ENCODE measurements at places on chromosomes 7 and 10.

DNA sequence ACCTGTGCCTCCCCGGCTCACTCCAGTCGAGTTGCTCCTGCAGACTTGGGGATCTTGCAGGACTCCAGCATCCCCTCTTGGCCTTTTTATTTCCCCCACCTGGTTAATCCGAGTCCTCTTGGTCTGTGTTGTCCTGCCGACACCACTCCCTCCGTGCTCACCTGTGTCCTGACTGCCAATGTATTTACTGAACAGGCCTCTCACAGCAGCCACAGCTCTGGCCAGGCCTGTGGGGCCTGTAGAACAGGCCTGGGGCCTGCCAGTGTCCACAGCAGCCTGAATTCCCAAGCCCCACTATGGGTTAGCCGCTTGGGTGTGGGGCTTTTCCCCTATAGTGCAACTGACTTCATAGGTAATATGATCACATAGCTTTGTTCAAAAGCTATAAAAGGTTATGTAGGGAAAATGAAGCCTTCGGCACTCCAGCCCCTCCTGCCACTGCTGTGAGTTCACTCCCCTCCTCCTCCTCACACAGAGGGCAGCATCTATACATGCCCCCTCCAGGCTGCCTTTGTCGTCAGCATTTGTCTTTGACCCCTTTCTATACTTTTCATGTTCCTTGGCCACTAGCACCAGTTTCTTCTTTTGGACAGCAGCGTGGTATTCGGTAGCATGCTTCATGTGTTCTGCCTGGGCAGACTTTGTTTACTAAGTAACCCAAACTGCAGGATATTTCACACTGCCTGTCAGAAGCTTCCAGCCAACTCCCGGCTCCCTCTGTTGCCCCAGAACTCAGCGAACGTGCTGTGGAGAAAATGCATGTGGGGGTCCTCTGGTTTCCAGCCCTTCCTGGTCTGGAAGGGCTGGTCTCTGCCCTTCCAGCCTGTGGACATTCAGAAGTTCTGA lies 46.1 kb downstream of the ZNF467 start:
- no peak for DNase-seq

- DNase-seq = no peak
Observed at GRCh38 chr7:86833360-86833759, 189.7 kb downstream of the GRM3 start.

DNA sequence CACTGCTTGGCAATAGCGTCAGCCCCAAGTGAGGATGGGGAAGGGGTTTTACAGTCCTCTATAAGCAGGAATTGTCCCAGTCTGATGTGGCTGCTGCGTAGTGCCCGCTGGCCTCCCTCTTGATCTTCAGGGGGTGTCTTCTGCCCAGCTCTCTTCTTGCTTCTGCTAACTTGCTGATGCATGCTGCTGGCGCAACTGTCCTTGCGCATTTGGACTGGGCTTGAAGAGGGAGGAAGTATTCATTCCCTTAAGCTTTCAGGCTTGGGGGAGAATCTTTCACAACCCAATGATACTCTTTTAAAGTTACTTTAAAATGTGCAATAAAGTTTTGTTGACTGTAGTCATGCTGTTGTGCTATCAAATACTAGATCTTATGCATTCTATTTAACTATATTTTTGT lies 10.3 kb downstream of the GALNT11 start:
- no peak for DNase-seq

DNA sequence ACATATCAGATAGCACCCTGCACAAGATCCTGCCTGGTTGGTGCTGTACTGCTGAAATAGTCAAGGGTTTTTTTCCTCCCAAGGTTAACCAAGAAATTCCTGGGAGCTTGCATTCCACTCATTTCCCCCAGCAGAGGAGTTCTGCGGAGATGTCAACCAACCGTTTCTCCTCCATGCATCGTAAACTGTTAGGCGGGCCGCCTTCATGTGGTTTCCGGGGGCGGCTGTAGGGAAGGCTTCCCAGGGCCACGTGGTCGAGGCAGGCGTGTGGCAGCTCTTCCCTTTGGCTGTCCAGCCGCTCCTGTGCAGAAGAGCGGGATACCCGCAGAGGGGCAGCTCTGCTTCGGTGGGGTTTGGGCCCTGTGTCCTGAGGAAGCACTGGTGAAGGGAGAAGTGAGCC lies 113.7 kb downstream of the RGS10 start:
- DNase-seq = no peak

DNA sequence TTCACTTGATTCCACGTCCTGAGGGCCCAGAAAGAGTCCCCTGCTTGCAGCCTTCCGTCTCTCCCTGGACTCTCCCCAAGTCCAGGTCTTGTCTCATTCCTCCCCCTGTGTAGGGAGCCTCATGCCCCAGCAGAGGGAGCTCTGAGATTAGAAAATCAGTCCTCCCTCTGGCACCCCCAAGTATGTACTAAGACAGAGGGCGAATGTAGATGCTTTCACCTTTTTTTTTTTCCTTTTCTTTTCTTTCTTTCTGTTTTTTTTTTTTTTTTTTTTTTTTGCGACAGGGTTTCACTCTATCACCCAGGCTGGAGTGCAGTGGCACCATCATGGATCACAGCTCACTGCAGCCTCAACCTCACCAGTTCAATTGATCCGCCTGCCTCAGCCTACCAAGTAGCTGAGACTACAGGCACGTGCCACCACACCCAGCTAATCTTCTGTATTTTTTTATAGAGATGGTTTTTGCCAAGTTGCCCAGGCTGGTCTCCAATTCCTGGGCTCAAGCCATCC lies 10.3 kb downstream of the SFXN3 start:
- peak; percentile 96 for DNase-seq

DNA sequence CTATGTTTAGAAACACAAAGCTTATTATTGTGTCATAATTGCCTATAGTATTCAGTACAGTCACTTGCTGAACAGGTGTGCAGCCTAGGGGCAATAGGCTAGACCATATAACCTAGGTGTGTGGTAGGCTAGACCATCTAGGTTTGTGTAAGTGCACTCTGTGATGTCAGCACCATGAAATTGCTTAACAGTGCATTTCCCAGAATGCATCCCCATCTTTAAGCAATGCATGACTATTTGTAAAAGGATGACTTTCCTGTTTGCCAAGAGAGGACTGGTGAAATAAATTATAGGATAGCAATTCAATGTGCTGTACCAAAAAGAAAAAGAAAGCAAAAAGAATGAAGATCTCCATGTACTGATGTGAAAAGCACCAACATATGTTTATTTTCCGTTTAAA lies 288.7 kb upstream of the AUTS2 start:
- no peak for DNase-seq

DNA sequence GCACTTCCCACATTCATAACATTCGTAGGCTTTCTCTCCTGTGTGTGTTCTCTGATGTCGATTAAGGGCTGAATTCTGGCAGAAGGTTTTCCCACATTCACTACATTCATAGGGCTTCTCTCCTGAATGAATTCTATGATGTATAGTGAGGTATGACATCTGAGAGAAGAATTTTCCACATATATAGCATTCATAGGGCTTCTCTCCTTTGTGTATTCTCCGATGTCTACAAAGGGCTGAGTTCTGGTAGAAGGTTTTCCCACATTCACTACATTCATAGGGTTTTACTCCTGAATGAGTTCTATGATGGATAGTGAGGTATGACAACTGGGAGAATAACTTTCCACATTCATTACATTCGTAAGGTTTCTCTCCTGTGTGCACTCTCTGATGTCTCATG lies 15.6 kb downstream of the ZNF12 start:
- DNase-seq = no peak

DNA sequence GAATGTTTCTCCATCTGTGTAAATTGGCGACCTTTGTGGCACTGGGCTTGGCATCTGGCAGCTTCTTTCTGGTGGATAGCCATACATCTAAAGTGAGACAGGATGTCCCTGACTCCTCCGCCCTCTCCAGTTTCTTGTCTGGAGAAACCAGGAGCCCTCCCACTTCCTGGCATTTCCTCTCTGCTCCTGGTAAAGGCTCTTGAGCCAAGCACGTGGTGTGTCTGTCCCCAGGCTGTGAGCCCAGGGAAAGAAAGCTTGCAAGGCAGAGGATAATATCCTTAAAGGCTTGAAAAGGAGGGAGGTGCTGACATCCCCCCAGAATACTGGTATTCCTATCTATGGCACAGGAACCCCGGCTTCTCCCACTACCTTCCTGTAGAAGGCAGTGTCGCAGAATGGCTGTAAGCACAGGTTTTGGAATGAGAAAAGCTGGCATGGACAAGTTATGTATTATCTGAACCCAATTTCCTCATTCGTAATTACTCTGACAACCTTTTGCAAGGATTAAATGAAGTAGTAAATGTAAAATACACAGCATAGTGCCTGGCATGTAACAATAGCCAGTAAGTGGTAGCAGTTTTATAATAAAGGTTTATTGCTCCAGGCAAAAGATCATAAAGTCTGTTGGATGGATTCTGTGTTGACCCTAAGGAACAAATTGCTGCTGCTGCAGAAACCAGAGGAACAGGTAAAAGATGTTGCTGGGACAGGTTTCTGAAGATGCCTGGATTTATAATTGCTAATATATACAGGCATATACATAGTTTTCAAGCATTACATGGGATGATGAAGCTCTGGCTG lies 11.8 kb upstream of the ACSL5 start:
- DNase-seq = peak; percentile 25

GRCh38 chr7:81618396-81619014 lies 151.3 kb downstream of the HGF start:
- no peak for DNase-seq

DNA sequence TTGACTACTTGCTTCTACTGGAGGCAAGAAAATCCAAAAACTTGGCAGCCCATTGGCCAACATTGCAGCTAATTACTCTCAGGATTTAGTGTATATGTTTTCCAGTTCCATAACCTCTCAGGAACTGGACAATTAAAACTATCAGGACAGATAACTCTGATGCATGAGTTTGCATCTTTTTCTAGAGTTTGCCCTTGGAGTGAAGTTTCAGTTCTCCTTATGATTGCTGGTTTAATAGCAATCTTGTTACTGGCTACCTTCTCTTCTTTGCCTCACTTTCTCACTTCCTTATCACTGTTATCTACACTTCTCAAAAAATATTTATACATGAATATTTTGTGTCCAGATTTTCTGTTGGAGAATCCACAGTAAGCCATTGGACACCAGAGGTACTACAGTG lies 735.9 kb downstream of the PCDH15 start:
- no peak for DNase-seq

DNA sequence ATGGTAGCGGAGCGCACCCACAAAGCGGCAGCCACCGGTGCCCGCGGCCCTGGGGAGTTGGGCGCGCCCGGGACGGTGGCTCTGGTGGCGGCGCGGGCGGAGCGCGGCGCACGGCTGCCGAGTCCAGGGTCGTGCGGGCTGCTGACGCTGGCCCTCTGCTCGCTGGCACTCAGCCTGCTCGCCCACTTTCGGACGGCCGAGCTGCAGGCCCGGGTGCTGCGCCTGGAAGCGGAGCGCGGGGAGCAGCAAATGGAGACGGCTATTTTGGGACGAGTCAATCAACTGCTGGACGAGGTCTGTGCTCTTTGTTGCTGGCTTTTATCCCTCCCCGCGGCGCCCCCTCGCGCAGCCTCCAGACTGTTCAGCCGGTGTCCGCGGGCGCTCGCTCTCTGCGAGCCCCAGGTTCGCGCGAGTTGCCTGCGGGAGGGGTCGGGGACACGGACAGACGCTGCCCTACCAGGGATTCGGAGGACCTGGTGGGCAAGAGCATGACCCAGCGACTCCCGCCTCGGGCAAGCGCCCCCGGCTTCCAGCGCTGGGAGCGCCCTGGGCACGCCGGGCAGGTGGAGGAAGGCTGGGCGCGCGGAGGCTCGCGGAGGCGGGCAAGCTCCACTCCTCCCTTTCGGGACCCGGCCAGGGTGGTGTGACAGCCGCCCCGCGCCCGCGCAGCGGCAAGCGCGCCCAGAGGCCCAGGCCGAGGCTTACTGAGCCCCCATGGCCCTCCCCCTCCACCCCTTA lies 887 bp downstream of the COL13A1 start:
- DNase-seq = no peak

GRCh38 chr10:32957341-32958084 lies 517 bp downstream of the ITGB1 start:
- no peak for DNase-seq

DNA sequence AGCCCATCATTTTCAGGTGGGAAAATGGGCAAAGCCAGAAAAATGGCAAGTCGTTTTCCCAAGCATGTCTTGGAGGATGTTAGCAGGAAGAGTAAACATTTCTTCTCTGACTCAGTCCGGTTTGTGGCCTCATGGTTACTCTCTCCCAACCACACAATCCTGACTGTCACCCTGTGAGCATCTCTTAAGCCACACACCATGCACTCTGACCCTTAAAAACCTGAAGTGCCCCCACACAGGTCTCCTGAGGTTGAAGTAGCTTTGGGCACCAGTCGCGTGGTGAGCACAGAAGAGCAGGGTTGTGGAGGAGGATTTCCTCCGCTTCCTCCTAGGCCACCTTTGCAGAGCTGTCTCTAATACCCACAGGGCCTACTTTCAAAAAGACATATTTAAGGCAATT lies 387.3 kb upstream of the NPVF start:
- DNase-seq = no peak

- peak; percentile 12 for DNase-seq
Observed at GRCh38 chr7:6546498-6547251, 4.6 kb downstream of the GRID2IP start.

- DNase-seq = peak; percentile 17
Observed at GRCh38 chr7:33062023-33062781, at the start of gene NT5C3A. Gene NT5C3A (minus strand): TSS chr7:33062776. CDS start chr7:33062705, 71 bp downstream.

DNA sequence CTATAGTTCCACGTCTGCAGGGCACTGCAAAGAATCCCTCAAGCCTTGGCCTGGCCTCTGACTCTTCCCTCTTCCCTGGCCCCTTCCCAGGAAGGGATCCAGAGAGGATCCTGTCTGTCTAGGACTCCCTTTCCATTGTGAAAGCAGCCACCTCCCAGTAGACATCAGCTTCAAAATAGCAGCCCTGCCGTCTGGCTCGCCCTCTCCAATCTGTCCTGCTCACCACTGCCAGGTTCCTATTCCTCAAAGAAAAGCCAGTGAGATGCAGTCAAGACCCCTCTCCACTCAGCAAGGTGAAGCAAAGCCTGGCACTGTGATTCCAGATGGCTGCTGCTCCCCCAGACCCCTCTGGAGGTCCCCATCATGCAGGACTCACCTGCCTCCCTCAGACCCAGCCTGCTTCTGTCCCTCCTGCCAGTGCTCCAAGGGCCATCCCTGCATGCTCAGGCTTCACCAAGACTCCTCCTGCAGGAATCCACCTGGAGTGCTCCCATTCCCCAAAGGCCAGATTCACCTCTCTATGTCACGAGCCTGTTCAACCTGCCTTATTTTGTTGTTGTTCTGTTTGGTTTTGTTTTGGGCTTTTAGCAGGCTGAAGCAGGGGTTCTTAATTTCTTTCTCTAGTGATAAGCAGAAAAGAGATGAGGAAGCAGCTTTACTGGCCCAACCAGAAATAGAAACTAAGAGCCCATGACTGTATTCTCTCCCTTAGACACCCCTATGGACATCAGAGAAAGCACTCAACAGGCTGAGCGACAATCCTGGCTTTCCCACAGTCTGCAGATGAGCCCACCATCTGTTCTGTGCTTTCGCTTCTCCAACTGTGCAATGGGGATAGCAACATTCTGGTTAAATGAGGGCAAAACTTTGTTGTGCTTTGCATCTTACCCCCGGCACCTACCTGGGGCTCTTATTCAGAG lies 305.1 kb downstream of the GRID1 start:
- no peak for DNase-seq

GRCh38 chr10:125060826-125061556 lies 99.4 kb downstream of the CTBP2 start:
- DNase-seq = peak; percentile 91

Measured in pons (tissue), 1 donor.